ENCODE measurements at places on chromosomes 11 and 22. TPM values are rescaled to one million over a fixed set of nuclear protein-coding genes. Genes with fewer than 3 reads are reported as not detected.

NAALADL1 gene
- 37.1 TPM for total RNA-seq

ZC3H12C gene
- 15.9 TPM for total RNA-seq

GRCh38 chr11:124339396-124340141 lies 19.6 kb upstream of the OR8D2 start:
- DNase-seq, result no peak
- H3K27me3 ChIP-seq, result no peaks in the 10 kb centered on the region
- H3K4me3 ChIP-seq, result no peak overlapping the region
- H3K4me1 ChIP-seq, result no peaks in the 10 kb centered on the region
- no peaks in the 10 kb centered on the region for H3K36me3 ChIP-seq

DNA sequence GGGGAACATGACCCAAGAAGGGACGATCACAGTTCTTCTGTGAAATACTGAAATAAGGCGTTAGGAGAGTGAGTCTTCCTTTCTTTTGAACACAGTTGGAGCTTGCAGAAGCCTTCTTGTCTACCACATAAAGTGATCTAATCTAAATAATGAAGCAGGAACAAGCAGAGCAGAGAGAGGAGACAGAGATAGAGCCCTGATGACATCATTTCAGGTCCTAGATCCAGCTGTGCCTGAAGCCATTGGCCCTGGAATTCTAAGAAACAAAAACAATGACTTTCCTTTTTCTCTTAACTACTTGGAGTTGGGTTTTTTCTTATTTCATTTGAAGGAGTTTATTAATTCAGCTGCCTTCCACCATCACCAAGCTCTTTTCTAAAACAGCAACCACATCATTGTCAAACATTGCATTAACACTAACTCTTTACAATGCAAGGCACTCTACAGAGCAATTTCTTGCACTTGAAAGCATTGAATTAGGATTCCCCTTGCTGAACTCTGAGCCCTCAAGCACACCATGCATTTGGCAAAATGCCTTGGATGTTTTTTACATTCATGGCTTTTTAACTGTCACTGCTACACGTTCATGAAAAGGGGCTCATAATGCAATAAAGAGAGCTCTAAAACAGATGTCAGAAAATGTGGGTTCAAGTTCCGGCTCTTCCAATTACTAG lies 117.2 kb upstream of the TIMP3 start:
- no peaks in the 10 kb centered on the region for H3K4me1 ChIP-seq
- DNase-seq, result no peak
- H3K27me3 ChIP-seq, result no peaks in the 10 kb centered on the region
- no peak overlapping the region for H3K27ac ChIP-seq

DNA sequence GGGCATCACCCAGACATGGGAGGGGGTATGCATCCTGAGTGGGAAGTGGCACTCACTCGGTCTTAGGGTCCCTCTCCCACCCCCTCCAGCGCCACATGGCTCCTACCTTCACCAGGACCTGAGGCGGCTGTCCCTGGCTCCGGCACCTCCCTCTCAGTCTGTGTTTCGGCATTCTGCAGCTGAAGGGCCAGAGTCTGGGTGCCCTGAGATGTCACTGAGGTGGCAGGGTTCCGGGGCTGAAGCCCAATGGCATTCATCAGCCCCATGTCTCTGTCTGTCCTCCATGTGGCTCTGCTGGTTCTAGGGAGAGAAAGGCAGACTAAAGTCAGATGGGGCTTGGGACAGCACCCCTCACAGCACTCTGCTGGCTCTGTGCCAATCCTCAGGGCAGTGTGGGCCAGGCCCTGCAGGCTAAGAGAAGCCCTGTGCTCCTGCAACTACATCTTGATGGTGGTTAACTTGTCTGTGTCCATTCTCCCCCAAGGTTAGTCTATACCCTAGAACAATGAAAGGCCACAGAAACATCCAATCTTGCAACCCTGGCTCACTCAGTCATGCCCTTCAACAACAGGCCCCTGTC lies 16.9 kb upstream of the CHRM4 start:
- H3K27ac ChIP-seq, result no peak overlapping the region
- no peak for DNase-seq
- H3K4me3 ChIP-seq, result no peak overlapping the region
- H3K27me3 ChIP-seq, result no peaks in the 10 kb centered on the region
- H3K4me1 ChIP-seq, result no peaks in the 10 kb centered on the region

- H3K36me3 ChIP-seq, result no peaks in the 10 kb centered on the region
- DNase-seq, result no peak
- H3K27me3 ChIP-seq, result no peaks in the 10 kb centered on the region
- no peaks in the 10 kb centered on the region for H3K4me1 ChIP-seq
Measured at GRCh38 chr22:27250886-27251285, 550.7 kb downstream of the MN1 start.

DNA sequence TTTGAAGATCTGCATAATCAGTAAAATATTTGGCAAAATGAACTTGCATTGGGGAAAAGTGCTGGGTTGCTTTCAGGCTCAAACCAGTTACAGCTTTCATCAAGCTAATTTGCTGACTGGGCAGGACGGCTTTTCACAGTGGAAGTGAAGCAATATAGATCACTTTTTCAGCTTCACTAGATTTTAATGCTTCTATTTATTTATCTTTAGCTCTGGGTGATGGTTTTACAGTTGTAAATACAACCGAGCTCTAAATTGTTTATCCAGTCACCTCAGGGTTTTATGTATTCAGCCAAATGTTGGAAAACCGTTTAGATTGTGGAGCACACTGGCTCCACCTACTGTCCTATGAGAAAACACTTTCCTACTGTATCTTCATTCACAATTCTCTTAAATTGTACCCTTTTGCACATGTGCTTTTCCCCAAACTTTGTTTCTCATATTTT lies 58.2 kb downstream of the ACER3 start:
- H3K4me1 ChIP-seq, result no peaks in the 10 kb centered on the region
- no peak overlapping the region for H3K4me3 ChIP-seq
- DNase-seq, result no peak
- peak overlapping the region; percentile 64 for H3K27ac ChIP-seq
